NCI-H2227 treated with DMSO at 0.1 percent for 48 hours (cell line): ENCODE measurements at places on chromosomes 2 and 18.
A peak's percentile ranks its signal among the peaks of the same experiment; 100 is the strongest.

DNA sequence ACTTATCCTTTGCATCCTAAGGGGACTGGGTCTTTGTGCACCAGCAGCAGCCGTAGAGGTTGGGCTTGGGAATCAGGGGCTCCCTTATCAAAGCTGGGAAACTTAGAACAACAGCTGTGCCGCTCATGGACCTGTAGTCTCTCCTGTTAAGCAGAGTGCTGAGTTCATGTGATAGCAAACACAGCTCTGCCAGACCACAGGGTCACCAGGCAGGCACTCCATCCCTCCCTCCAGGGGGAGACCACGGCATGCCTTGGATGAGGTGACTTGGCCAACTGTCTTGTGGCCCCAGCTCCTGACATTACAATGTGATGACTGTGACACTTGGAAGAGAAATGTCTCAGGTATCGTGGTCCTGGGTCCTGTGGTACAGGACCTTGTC, 60.0 kb downstream of the DGKD start:
- no peak for DNase-seq

DNA sequence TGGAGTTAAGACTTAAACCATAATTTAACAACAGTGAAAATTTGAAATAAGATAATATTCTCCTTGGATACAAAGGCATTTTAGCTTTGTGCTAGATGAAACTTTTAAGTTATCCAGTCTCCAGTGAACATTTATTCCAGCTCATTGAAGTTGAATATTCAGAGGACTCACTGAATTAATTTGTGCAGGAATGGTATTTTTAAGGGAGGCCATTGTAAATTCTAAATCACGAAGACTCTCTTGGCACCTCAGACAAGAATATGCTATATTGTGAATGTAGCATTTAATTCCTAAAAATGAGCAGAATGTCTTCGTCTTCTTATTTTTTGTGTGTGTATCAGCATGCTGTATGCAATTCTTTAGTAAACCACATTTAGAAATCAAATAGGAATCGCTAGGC, 731.7 kb upstream of the RAB6C start:
- DNase-seq = no peak

- no peak for DNase-seq
Measured at GRCh38 chr2:30046979-30047378, 99.8 kb upstream of the YPEL5 start.

GRCh38 chr2:176172007-176172894, 15.1 kb downstream of the HOXD3 start:
- DNase-seq = no peak

GRCh38 chr2:157190151-157190550, 67.4 kb upstream of the GALNT5 start:
- no peak for DNase-seq

GRCh38 chr2:60891180-60891579, 9.8 kb downstream of the REL start:
- no peak for DNase-seq

GRCh38 chr2:170002096-170002495, 174.8 kb downstream of the UBR3 start:
- DNase-seq = no peak

GRCh38 chr2:236545814-236546480, 23.7 kb upstream of the ACKR3 start:
- DNase-seq = no peak

GRCh38 chr2:143171817-143172216, 42.6 kb downstream of the ARHGAP15 start:
- peak; percentile 80 for DNase-seq

DNA sequence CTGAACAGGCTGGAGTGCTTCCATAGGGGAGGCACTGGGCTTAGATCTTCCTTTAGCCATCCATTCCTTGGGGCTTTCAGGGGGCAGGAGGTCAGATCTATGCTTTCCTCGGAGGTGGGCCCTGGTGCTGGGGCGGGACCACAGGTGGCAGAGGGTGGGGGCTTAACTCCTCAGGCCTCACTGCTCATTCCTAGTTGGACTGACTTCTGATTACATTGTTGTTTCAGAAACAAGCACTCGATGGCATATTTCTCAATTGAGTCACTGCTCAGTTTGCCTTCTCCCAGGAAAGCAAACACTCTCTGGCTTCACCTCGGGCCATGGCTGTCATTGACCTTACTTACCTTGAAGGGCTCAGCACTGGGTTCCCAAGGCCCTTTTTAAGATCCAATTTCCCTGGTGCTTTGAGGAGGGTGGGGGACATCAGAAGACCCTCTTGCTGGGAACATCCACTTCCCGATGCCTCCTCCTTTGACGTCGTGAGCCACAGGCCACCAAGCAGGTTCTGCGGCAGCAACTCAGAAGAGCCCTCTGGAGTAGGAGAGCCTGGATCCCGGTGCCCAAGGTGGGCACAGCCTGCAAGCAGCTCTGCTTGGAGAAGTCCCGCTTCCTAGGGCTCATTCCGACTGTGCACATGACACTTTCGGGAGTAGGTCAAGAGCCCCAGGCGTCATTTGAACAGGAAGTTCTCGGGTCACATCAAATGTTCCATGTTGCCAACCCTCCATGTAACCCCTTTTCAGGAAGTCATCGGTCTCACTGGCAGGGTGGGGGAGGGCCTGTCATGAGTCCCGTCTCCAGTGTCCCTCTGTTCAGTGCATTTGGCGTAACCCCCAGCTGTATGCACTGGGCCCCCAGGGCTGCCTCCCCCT, 40.6 kb downstream of the SDC1 start:
- DNase-seq = no peak

- DNase-seq = no peak
Measured at GRCh38 chr18:63444580-63444979, 22.3 kb upstream of the VPS4B start.

DNA sequence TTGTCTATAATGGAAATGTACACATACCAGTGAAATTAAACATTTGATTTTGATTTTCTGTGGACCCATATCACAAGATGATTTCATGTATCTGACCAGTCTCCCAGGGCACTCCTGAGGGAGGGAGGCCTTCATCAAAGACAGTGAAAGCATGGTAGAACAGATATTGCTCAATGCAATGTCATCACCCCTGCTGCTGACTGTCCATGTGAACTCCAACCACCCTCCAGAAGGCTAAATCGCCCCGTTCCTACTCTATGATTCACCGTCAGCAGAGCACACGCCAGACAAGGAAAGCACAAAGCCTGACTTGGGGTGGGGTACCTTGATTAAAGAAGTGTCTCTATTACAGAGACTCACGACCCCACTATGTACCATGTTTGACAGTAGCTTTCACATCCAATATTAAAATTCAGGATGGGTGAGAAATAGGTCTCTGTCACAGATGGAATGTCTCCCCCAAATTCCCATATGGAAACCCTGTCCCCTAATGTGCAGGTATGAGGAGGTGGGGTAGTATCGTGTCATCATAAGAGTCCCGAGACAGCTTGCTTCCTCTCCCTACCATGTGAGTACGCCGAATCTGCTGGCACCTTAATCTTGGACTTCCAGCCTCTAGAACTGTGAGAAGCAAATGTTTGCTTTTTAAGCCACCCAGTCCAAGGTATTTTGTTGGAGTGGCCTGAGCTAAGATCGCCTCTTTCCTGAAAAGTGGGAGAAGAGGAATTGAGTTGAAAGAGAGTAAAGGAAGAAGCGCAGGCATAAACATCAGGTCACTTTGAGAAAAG, 42.4 kb downstream of the CYB5A start:
- no peak for DNase-seq

DNA sequence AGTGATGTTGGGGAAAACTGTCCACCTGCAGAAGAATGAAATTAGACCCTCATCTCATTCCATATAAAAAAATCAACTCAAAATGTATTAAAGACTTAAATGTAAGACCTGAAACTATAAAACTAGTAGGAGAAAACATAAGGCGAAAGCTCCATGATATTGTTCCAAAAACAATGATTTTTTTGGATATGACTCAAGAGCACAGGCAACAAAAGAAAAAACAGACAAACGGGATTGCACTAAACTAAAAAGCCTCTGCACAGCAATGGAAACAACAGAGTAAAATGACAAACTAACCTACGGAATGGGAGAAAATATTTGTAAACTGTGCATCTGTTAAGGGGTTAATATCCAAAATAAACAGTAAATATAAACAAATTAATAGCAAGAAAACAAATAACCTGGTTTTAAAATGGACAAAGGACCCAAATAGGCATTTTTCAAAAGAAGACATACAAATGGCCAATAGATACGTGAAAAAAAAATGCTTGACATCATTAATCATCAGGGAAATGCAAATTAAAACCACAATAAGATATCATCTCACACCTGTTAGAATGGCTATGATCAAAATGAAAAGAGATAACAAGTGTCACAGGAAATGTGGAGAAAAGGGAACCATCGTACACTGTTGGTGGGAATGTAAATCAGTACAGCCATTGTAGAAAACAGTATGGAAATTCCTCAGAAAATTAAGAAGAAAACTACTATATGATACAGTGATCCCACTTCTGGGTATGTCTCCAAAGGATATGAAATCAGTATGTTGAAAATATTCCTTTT, 26.6 kb downstream of the LRRFIP1 start:
- DNase-seq = no peak

DNA sequence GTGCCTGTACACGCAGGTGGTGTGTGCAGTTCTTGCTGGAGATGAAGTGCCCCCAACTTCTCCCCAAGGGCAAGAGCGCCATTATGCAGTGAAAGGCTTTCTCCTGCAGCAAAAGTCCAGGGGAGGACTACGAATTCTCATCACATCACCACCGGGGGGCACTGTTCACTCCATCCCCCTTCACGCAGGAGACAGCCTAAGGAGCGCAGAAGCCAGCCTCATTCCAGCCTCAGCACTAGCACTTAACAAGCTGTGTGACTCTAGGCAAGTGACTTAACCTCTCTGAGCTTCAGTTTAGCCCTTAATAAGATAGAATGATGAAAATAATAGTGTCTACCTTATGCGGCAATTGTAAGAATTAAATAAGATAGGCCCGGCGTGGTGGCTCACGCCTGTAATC, 32.3 kb downstream of the DNMT3A start:
- DNase-seq = peak; percentile 43

DNA sequence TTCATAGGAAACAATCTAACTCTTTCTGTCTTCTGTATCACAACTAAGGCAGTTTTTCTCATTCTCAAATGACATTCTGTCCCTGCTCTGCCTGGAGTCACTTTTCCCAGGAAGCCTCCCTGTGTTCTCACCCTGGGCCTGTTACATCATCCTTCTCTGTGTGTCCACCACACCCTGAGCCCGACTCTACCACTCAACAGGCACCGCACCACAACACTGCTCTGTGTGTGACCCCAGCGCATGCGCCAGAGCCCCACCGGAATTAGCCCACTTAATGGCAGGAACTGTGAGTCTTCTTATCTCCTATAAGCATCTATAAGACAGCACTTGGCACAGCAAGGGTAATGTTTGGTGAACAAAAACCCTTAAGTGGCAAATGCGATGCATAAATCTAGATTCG, 32.3 kb downstream of the TGFBRAP1 start:
- no peak for DNase-seq

GRCh38 chr2:59572227-59572626, 981.2 kb downstream of the BCL11A start:
- DNase-seq = no peak

GRCh38 chr2:151922845-151923666, 94.8 kb upstream of the ARL5A start:
- DNase-seq = no peak

DNA sequence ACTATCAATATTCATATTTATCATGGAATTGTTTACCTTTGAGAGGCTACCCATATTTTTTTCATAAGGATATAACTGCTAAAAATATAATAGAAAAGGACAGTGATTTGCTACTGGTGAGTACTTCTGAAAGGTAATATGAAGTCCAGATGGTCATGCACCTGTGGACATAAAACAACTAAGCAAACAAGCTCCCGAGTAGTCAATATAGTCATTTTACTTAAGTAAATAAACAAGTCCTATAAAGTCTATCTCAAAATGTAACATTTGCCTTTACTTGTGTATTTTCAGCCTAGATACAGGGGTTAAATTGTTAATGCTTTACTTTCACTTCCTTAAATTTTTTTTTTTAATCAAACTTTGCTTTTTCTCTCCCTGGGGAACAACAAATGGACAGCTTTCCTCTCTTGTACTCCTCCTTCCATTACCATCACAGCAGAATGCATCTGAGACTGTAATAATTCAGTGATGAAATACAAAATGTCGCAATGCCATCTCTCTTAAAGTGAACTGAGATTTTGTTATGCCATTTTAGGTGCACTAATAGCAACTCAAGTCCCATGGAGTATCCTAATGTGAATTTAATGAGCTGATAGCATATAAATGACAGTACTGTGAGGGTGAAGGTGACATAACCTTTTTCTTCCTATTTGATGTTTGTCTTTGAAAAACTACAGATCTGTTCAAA, 1325.4 kb upstream of the ZEB2 start:
- DNase-seq = no peak

GRCh38 chr2:205680903-205681302, 1.4 kb upstream of the NRP2 start:
- DNase-seq = no peak

GRCh38 chr2:129796225-129796624, 183.2 kb upstream of the RAB6C start:
- DNase-seq = no peak

- DNase-seq = no peak
Measured at GRCh38 chr2:43098539-43098938, 127.9 kb downstream of the ZFP36L2 start.

DNA sequence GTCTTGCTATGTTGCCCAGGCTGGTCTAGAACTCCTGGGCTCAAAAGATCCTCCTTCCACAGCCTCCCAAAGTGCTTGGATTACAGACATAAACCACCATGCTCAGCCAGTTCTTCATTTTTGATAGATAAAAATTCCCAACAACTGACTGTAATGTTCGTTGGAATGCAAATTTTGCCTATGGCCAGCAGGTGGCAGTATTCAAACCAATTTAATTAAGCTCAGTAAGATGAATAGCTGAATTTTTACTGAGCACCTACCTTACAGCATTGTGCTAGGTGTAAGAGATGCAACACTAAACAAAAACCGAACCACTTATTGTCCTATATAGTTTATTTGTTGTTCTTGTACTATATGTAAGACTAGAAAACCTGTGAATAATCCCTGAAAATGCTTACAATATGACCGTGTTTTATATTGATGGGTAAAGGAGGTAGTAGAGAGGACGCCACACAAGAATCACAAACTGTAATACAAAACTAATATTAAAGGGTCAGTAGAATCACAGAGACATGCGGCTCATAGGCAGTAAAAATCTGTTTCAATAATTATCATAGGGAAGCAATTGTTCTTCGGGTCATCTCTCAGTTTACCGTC, 8.2 kb upstream of the TMEM182 start:
- DNase-seq = peak; percentile 50

GRCh38 chr2:47639467-47639866, 143.5 kb upstream of the MSH6 start:
- no peak for DNase-seq

GRCh38 chr2:111186121-111186715, 65.5 kb downstream of the BCL2L11 start:
- DNase-seq = no peak
